Kasumi-1 (cell line): ENCODE measurements at places on chromosomes 3 and 15.
A peak's percentile ranks its signal among the peaks of the same experiment; 100 is the strongest.

- DNase-seq, result peak; percentile 6
These were observed 3.4 kb upstream of the HHLA2 start for GRCh38 chr3:108292905-108293328.

DNA sequence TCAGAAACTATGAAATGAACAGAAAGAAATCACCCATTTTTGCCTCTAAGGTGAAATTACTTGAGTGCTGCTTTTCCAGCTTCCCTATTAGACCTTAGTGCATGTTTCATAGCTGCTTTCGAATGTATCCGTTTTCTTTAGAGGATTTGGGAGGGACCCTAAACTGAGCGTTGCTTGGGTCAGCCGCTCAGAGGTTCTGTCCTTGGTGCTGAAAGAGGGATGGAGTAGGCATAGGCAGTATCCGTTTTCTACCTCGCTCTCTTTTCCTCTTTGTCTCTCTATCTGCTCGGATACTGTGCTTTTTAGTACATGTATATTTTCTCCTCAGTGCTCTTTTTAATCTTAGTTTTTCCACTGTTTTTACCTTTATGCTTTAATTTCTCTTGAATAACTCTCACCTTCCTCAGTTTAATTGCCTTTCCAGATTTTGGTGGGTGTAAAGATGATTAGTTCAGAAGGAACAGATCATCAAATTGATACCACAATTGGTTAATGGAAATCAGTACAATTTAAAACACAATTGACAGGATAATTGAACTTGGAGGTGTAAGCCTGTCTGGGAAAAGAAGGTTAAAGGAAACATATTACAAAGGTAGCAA lies at the start of gene DRD3:
DRD3 (minus strand) TSS at position 283 of the 599 bp plus-strand sequence. CDS start 7,060 bp downstream, outside the sequence.
- DNase-seq, result peak; percentile 72

DNA sequence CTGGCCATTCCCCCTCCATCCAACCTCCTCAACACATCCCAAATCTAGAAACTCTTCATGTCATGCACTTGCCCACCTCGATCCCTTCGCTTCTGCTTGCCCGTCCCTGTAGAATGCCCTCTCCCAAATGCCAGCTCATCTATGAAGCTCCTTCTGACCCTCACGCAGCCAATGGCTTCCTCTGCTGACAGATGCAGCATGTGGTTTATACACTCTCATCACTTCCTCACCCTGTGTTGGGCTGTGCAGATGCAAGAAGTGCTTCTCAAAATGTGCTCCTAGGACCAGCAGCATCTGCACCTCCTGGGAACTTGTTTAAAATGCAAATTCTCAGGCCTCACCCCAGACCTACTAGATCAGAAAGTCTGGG lies 51.7 kb downstream of the SEMA5B start:
- DNase-seq, result peak; percentile 39

- DNase-seq, result peak; percentile 19
These were observed 542 bp downstream of the PLOD2 start for GRCh38 chr3:146160321-146160963.

DNA sequence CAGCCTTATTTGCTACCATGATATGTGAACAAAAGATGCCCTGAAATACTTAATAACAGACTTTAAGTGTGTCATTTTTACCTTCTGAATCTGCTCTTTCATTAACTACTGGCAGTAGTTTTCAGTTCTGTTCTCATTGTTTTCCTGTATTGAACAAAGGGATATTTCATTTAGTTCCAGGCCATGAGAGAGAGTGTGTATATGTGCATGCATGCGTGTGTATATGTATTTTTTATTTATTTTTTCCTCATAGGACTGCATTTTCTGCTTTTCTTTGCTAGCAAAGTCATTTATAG lies 46.8 kb upstream of the CRTC3 start:
- DNase-seq, result no peak

- DNase-seq, result no peak
These were observed 340.3 kb downstream of the SLC9A9 start for GRCh38 chr3:143507735-143508580.

GRCh38 chr3:58835086-58835485 lies 168.5 kb upstream of the FAM3D start:
- DNase-seq, result no peak

DNA sequence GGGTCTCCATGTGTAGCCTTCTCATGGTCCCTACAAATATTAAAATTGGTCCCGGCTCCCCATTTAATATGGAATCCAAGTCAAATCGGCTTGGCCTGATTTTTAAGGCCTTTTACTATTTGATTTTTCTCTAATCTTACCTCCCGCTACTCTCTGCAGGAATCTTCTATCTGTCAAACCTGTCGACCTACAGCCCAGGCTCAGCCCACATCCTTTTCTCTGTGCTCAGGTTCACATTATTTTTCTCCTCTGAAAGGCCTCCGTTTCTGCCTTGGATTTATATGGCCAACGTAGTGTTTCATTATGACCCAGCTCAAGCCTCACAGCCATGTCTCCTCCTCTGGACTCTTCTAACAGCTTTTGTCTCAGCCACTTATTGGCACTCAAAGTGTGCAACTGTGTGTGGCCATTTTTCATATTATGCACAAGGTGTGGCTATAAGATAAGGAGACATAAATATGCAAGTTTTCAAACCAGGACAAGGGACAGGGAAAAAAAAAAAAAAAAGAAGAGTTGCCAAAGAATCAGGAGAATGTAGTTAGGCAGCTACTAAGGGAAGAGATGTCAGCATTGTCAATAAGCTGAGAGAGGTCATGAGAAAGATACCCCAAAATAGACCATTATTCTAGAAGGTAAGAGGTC lies 2.1 kb upstream of the GLCE start:
- DNase-seq, result no peak

GRCh38 chr15:67178569-67179210 lies 75.8 kb downstream of the AAGAB start:
- DNase-seq, result no peak

- DNase-seq, result no peak
These were observed 9.6 kb upstream of the RASA2 start for GRCh38 chr3:141477224-141477623.

DNA sequence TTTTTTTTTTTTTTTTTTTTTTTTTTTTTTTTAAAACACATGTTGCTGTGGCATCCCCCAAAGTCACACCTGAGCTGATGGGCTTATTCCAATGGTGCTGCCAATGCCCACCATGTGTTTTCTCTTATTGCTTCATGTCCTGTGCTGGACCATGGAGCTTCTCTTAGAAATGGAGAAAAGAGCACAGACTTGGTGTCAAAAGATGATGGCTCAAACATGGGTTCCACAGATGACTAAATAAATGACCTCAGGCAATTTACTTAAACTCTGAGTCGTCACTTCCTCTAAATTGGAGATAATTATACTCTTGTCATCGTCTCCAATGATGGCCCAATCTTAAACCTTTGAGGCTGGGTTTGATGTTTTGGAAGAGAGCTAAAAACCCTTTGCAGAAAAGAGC lies 28.1 kb downstream of the CHST2 start:
- DNase-seq, result no peak

DNA sequence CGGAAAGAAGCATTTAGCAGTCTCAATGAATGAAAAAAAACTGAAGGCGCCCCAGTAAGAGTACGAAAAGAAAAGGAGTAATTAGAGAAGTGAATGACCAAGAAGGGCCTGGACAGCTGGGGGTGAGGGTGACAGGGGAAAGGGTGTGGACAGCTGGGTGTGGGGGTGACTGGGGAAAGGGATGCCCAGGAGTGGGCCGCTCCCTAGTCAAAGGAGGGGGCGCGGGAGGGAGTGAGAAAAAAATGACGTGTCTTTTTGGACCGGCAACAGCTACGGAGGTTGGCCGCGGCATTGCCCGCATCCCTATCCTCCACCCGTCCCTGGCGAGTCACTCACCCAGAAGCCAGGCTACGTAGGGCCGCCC lies 274 bp upstream of the ZCWPW2 start:
- no peak for DNase-seq

DNA sequence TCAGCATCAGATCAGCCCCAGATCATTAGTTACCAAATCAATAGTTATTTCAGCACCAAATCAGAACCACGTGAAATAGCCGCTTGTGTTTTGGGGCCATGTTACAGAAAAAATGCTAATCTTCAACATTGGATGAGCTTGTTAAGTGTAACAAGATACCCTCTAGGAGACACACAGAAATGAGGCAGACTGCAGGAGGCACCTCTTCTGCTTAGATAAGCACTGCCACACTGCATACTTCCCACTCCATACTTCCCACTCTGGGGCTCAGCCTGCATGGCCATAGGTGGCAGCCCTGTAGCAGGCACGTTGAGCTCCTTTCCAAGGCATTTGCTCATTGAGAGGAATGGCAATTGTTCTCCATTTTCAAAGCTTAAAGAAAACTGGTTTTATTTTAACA lies 73.3 kb downstream of the CHCHD6 start:
- no peak for DNase-seq

DNA sequence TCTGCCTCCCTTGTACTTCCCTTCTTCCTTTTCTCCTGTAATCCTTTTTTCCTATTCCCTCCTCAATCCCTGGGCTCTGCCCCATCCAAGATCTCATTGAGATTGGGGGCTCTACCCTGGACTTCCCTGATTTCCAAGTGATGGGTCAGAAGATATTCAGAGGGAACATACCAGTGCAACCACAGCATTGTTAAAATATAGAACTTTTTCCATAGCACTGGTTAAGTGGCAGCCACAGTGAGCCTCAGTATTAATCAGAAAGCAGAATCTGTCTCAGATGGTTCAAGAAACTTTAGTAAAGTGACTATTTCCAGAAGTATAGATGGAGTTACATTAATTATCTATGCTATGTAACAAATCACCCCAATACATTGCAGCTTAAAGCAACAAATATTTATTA lies 18.7 kb upstream of the SCN10A start:
- DNase-seq, result no peak

- DNase-seq, result no peak
These were observed 3.9 kb downstream of the UNC13C start for GRCh38 chr15:53982071-53982680.

DNA sequence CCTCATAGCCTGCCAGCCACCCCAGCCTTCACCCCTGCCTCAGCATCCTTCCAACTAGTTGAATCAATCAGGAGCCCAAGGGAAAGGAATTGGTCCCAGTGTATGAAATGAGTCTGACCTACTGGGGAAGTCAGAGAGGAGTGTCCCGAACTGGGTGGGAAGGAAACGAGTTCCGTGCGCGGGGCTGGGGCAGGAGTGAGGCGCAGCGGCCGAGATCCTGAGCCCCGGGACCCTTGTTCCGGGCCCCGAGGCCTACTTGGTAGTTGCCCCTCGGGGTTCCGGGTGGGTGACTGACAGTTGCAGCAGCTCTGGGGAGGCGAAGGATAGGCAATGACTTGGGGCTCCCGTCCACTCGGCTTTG lies 1.1 kb upstream of the PLCL2 start:
- no peak for DNase-seq

DNA sequence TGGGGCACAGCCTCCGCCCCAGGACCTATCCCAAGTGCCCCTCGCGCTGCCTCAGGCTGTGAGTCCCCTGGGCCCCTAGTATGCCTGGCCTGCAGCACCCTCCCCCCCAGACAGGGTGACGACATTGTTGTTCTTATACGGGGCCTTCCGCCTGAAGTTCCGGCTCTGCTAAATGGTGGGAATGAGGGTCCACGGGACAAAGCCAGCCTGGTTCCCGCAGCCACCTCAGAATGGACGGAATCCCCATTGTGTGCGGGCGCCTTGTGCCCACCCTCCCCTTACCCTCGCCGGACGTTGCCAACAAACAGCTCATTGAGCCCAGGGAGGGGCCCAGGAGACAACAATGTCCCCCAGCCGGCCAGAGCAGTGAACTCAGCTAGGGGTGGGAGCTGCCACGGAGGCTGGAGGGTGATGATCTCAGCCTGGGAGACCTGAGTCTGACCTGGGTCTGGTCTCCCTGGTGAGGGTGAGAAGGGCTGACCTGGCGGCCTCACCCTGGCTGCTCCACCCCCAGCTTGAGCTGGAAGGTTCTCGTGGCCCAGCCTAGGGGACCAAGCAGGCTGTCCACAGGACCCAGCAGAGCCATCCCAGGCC lies 10.2 kb upstream of the DLL4 start:
- DNase-seq, result no peak

DNA sequence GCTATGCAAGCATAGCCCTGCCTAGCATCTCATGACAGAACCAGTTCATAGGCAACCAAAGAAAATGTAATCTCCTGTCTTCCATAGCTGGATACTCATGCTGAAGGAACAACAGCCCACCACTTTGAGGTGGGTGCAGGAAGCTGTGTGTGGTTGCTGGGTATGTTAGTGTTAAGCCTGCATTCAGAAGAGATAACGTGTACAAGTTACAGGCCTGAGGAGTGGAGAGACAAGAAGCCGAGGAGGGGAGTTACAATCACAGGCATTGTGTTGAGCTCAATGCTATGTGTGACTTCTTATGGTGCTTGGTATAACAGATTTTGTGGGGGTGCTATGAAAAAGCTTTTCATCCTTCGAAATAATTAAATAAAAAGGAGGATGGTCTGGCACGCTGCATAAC lies 42.8 kb upstream of the SECISBP2L start:
- DNase-seq, result no peak

DNA sequence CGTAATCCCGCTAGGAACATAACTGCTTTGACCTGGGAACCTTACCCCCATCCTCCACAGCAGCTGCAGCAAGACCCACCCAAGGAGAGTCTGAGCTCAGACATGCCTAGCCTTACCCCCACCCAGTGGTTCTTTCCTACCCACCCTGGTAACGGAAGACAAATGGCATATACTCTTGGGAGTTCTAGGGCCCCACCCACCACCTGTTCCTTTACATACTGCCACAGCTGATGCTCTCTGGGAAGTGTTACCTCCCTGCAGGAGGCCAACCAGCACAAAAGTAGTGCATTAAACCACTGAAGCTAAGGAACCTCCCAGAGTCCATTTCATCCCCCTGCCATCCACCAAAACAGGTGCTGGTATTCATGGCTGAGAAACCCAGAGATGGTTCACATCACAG lies 50.6 kb upstream of the AZI2 start:
- no peak for DNase-seq

DNA sequence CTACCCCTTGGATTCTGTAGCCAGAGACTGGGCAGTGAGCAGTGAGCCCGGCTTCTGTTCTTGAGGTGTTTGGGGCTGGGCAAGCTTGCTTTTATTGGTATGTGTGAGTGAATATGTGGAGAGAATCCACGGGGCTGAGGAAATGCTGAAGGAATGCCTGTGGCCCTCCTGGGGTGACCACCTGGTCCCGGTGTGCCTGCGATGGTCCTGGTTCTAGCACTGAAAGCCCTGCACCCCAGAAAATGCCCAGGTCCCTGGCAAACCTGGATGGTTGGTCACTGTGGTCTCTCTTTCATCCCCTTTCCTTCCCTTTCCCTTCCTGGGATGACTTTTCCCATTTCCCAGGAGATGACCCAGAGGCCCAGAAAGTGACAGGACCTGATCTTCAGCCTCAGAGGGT lies 4.2 kb downstream of the ZBTB47 start:
- DNase-seq, result no peak

DNA sequence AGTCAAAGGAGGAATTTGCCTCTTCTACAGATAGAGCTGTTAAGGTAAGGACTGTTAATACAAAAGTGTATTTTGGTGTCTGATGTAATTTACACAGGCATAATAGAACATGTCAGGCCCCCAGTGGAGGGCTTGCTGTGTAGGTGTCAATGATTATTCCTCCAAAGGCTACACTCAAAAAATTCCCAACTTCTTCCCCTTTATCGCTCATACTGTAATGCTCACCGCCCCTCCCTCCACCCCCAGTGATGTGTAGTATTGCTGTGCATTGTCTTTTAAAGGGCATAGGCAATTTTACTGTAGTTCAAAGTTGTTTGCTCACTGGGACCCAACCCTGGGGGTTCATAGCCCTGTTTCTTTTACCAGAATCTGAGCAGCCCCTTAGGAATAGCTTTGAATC lies 32.2 kb downstream of the NSUN3 start:
- DNase-seq, result no peak

- DNase-seq, result no peak
These were observed 121.6 kb upstream of the LMOD3 start for GRCh38 chr3:69244039-69244438.

GRCh38 chr15:25711164-25711563 lies 152.0 kb downstream of the ATP10A start:
- DNase-seq, result no peak

- peak; percentile 90 for DNase-seq
These were observed 217.6 kb downstream of the ARRDC4 start for GRCh38 chr15:98177966-98178592.
